CD4-positive, alpha-beta T cell treated with Interleukin-4 for 4 hours (primary cell): ENCODE measurements at places on chromosomes 2 and 18.

DNA sequence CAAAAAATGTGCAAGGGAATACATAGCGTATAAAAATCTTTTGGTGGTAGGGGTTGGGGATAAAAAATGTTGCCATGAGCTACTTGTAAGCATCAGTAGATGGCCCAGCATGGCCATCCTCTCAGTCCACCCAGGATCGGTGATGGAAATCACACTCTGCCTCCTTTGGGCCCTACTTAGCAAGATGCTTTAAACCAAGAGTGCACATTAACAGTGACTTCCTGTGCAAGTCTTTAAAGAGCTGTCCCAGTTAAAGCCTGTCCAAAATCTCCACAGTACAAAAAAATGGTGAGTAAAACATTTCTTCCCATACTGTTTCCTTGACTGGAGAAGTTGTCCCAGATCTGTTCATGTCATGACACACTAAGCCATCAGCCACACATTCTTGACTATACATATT, 18.0 kb downstream of the ANKRD44 start:
- DNase-seq, result no peak

DNA sequence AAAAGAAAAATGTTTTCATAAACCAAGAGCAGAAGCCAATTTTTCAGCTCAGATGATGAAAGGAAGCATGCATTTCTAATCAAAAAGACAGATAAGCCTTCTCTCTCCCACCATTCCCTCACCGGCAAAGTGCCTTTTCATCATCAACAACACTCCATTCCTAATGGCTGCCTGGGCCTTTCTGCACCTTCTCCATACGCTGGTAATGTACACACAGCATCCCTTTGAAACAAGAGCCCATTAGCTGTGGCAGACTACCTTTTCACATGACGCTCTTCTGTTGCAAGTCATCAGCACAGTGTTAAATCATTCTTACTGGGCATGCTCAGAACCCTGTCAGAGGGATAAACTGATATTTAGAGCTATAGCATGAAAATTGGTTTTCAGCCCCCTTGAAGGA, 408.9 kb downstream of the MEIS1 start:
- DNase-seq, result no peak

DNA sequence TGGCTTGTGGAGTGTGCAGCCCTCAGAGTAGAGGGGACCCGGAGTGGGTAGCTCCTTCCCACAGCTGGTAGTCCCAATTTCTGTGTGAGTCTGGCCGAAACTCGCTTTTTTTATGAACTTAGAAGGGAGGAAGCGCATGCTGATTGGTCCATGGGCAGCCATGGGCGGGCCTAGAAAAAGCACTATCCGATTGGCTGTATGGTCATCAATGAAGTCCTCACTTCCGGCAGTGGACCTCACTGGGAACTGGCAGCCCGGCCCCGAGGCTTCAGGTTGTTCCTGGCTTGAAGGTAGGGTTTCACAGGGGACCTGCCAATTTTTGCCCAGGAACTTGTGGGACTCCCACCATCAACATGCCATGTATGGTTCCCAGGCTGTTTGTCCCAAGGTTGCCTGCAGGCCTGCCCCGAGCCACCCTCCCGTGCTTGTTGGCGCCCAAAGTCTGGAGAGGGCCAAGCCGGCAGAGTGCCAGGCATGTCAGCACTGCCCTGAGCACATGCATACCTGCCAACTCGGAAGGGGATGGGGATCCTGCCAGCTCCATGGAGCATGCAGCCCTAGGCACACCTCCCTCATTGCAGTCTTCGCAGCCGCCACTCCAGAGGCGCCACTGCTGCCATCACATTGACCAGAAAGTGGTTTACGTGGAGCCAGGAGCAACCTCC, 98.5 kb downstream of the ATP9B start:
- DNase-seq, result no peak

DNA sequence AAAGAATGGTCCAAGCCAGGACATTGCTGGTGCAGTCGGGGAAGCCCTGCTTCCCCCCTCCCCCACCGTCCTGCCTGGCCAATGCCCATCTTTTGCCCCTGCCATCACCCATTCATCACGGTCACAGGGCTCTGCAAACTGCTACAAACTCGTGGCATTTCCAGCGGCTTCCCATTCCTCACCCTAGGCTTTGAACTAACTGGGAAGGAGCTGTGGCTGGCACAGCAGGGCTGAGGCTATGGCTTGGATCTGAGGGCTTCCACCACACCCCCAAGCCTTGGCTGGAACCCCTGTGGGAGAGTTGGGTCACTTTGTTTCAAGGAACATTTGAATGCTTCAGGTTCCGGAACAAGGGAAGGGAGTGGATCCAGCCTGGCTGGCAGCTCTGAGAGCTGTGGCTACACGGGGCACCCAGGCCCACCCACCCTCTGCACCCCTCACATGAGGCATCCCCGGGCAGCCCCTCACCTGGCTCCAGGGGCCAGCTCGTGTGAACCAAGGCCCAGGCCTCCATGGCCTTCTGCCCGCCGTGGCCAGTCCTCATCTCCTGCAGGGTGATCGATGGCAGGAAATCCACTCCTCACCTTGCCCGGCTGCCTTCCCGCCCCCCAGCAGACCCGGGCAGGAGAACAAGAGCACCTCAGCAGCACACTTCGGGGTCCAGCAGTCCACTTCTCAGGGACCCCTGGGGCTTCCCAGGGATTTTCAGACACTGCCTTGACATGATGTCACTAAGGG, 58.8 kb upstream of the OTOS start:
- no peak for DNase-seq

DNA sequence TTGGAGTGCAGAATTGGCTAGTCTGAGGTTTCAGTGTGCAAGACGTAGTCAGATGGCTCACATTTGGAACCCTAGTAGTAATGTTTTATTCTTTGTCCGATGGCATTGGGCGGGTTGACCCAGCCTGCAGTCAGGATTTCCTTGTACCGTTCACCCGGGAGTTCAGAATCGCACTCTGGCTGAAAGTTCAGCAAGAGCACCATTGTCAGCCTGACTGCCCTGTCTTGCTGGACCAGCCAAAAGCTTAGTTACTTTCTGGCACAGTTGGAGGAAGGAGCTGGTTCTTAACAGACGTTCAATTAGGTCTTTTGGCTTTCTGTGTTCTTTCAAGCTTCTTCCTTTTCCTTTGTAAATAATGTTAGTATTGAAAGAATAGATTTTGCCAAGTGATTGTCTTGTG, 18.6 kb downstream of the RMC1 start:
- no peak for DNase-seq

- peak; percentile 43 for DNase-seq
These were observed 1.1 kb upstream of the BOLL start for GRCh38 chr2:197786010-197786877.

GRCh38 chr2:186772579-186772978, 76.4 kb downstream of the ZSWIM2 start:
- no peak for DNase-seq

DNA sequence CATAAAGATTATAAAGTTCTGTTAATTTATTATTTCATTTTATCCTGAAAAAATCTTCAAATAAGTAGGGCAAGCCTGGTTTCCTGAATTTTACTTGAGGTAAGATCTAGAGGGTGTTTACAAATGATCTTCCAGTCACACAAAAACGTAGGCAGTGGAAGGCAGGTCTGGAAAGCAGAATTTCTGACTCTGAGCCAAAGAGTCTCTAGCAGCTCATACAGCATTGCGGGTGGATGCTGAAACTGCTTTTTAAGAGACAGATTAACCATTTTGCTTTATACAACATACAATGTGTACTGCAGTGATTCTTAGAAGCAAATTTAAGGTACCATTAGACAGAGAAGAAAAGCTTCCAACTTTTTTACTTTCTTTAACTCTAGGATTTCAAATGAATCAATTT, 117.0 kb downstream of the FTCDNL1 start:
- DNase-seq, result no peak

DNA sequence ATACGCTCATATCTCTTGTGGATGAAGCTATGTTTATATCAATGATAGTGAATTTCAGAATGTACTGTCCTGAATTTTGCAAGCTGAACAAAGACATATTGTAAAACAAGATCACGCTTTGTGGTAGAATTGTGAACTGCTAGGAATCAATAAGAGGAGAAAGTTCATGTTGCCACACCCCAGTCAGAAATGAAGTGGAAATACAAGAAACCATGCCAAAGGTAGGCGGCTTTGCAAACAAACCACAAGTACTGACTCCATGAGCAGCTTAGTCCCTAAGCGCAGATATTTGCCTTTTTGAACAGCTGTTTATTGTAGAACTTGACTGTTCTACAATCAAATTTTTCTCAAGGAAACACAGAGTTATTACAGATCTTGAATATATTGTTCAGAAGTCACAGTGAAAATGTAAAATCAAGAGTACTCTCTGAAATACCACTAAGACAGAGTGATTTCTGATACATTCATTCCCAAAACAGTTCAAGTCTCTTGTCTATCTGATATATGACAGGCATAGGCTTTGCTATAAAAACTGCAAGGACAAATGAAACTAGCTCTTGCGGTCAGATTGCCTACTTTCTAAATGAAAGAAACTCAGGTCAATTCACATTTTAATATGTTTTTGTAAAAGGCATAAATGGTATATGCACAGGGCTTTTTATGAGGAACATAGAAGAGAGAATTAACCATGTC, 120.9 kb upstream of the CDH19 start:
- no peak for DNase-seq

DNA sequence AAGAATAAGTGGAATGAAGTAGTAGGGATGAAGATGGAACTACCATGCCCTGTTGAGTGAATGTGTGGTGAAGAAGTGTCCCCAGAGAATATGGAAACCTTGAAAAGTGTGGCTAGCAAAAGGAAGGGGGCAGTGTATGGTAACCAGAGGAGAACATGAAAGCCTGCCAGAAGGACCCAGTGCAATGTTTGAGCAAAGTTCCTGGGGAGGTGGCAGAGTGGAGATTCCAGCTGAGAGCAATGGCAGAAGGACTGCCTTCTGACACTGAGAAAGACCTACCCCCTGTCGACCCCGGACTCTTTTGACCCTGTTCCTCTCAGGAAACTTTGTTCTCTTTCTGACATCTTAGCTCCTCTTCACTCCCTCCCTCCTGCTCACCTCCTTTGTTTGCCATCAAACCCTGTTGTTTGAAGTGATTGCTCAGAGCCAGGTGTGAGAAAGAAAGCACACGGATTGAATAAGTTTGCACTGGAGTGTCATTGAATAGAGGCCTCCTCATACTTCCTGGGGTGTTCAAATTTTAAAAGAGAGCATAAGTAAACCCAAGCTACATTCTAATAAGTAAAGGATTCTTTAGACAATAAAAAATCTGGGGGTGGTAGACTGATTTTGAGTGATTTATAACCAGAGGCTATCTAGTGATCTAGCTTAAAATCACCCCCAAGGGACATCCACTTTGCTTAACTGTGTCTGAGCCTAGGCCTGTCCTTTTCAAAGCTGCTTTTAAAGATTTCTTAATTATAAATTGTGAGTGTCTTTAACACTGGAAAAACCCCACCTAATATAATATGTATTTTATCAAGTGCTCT, 57.1 kb downstream of the TRIB2 start:
- DNase-seq, result no peak

- DNase-seq, result no peak
These were observed 19.8 kb downstream of the GPC1 start for GRCh38 chr2:240455272-240455646.

GRCh38 chr2:176885001-176885643, 327.5 kb upstream of the HNRNPA3 start:
- no peak for DNase-seq

DNA sequence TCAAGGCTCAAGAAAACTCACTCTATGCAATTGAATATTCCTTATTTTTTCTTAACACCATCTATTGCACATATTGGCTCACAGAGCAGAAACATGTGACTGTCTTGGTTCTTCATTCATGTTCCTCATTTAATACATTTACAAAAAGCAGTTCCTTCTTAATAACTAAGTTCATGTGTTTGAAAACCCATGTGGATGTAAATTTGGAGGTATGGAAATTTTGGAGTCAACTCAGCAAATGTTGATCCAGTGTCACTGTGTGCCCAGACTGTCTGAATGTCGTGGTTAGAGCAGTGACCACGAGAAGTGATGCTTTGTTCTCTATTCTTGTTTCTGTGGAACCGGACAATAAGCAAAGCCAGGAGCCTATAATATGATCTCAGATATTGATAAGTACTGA, 299.1 kb downstream of the SETBP1 start:
- DNase-seq, result no peak

GRCh38 chr18:46297621-46298020, 193.4 kb downstream of the HAUS1 start:
- no peak for DNase-seq

DNA sequence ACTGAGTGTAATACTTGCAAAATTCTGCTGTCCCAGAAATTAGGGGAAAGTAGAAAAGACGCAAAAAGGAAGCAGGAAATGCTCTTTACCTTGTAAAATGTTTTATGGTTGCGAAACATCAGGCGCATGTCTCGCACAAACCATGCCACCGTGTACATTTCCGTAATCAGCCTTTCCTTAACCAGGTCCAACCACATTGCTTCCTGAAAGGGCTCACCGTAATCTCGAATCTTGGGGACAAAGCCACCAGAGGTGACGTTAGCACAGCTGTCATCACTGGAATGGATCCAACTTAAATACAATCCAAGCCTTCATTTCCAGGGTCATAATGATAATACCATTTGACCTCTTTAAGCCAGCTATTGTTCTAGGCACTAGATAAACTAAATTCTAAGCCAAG, 49.3 kb downstream of the SP110 start:
- DNase-seq, result no peak

GRCh38 chr2:126359494-126359893, 296.5 kb upstream of the GYPC start:
- no peak for DNase-seq

DNA sequence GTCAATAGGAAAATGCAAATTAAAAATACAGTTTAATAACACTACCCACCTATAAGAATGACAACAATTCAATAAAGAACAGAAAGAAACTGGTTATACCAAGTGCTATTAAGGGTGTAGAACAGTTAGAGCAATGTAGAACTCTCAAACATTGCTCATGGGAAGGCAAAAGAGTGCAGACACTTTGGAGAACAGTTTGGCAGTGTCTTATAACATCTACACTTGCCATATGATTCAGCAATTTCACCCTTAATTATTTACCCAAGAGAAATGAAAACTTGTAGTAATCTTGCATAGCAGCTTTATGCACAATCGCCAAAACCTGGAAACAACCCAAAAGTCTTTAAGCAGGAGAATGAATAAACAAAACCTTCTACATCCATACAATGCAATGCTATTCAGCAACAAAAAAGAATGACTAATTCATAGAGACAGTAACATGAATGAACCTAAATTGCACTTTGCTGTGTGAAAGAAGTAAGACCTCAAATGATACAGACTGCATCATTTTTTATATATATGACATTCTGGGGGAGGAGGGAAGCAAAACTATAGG, 455.2 kb downstream of the THSD7B start:
- no peak for DNase-seq

DNA sequence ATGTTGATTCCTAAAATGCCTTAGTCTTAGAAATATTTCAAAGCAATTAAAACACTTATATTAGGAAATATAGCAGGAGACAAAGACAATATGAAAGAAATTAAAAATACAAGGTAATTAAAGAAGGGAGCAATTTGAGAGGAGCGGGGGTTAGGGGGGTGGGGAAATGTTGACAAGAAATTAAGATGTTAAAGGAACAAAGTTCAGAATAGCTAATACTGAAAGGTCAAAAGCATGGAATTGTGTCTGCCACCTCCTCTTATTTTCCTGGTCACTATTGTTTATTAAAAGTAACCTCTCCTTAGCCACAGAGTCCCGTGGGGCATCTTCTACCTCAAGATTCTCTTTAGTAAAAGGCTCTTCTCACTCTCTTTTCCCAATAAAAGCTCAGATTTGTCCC, 244.1 kb downstream of the MREG start:
- no peak for DNase-seq

- no peak for DNase-seq
These were observed 199.6 kb upstream of the TCF4 start for GRCh38 chr18:55787536-55788073.

- no peak for DNase-seq
These were observed 279.5 kb downstream of the NDUFA10 start for GRCh38 chr2:239745386-239746227.
